ENCODE measurements at places on chromosomes 16 and 17.

- DNase-seq, result no peak
These were observed 10.4 kb upstream of the WFDC1 start for GRCh38 chr16:84284154-84284722.

DNA sequence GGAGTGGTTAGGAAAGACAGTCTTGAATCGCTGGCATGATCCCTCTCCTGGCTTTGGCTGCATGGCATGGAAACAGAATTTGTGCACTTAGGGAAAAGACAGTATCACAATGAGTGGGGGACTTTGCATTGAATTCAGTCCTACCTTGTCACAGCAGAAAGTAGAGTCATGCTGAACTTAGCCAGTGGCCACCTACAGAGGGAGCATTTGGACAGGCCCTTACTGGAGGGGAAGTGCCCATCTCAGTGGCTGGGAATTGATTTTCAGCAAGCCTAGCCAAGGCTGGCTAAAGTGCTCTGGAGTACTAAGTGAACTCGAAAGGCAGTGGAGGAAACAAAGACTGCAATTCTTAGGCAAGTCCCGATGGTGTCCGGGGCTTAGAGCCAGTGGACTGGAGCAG is 364.3 kb upstream of the TOM1L1 start:
- DNase-seq, result no peak

DNA sequence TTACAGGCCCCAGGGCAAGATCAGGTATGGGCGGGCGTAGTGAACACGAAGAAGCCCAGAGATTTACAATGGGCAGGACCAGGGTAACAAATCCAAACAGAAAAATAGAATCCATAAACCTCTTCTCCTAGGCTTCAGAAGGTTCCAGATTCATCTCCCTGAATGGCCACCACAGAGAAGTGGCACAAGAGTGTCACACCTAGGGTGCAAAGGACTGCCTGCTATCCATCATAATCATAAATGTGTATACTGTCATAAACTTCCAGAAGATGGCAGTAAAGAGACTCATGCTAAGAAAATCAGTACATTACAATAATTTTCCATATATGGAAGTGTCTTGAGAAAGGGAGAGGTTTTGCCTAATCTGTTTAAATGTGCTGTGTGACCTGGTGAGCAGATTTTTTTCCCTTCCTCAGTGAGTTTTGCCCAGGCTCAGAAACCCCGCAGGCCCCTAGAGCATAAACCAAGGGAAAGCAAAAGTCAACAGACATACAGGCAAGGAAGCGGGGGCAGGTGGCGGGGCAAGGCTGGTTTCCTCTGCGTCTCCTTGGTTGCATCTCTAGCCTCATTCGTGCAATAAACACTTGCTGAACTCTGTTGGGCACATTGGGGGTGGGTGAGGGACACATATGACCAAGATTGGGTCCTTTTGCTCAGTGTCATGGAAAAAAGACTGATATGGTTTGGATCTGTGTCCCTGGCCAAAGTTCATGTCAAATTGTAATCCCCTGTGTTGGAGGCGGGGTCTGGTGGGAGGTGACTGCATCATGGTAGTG is 92.0 kb upstream of the CDH5 start:
- no peak for DNase-seq

DNA sequence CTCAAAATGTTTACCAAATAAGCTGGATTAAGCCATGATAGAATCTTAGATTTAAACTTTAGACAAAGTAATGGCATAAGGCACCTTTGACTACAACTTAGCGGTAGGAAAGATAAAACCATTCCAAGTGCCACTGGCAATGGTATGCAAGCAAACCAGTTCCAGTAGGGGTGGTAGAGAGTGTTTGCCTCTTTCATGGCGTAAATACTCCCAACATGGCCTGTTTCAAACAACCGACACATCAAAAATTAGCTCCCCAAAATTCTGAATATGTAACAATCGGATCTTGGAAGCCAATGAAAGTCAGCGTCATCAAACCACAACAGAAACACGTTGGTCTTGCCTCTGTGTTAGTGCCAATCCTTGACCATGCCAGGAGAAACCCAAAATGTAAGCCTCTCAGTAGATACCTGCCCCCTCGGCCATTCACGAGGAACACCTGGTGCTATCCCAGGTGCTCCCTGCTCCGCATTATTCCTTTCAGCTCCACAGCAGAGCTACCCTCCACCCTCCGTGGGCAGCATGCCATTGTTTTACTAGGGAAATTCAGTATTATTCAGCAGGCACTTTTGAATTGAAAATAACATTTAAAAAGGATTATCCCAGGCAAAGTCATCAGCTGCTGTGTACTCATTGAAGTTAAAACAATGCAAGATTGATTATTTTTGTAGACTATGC is 307.8 kb upstream of the CDH11 start:
- no peak for DNase-seq

DNA sequence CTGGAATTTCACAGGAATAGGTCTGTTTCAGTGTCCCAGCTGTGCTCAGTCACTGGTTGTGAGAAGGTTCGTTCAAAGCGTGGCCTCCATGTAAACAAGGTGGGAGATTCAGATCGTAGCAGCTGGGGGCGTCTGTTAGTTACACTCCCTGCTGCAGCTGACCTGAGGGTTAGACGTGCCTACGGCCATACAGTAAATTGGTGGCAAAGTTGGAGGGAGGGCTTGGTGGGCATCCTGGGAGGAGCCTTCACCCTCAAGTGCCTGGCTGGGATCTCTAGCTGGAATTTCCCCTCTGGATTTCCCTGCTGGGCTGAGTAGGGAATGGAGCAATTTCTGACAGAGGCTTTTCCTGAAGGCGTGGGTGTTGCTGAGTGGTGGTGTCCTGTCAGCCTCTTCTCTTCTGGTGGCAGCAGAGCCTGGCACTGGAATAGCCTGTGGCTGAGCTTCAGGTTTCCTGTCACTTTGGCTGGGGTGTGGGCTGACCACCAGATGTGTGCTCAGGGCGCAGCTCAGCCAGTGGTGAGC is 6.4 kb downstream of the FCSK start:
- DNase-seq, result no peak

DNA sequence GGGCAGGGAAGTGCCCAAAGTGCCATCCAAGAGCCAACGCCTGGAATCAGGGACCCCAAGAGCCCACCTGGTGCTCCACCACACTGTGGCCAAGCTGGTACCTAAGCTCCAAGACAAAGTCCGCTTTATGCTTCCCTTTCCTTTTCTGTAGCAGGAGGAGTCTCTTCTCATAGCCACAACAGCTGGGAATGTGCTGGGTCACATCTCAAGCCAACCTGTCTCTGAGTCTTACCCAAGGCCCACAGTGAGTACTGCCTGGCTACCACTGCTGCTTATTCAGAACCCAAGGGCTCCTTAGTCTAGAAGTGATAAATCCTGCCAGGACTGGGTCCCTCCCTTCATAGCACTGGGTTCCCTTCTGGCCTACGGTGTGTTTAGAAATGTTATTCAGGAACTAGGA is 49.8 kb downstream of the ERCC4 start:
- no peak for DNase-seq

DNA sequence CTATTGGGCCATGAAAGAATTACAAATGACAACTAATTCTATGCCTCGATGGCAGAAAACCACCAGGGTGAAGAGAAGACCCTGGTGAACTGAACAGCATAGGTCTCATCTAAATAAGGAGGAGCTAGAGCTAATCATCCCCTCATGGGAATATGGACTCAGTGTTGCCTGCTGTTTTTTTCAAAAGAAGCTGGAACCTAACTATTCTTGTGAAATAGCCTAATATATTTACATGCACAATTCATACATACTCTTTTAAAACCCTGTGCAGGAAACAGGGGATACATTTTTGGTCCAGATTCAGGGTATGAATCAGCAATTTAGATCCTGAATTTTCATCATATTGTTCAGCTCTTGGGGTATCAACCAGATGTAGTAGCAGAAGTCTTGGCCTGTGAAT is 560.6 kb downstream of the TOX3 start:
- no peak for DNase-seq
